ENCODE measurements at places on chromosomes 1 and 21.
A peak's percentile ranks its signal among the peaks of the same experiment; 100 is the strongest.

- DNase-seq: no peak
Measured at GRCh38 chr1:202616355-202616915, 93.8 kb downstream of the SYT2 start.

- no peak for DNase-seq
Measured at GRCh38 chr1:82517586-82517985, 716.9 kb downstream of the ADGRL2 start.

DNA sequence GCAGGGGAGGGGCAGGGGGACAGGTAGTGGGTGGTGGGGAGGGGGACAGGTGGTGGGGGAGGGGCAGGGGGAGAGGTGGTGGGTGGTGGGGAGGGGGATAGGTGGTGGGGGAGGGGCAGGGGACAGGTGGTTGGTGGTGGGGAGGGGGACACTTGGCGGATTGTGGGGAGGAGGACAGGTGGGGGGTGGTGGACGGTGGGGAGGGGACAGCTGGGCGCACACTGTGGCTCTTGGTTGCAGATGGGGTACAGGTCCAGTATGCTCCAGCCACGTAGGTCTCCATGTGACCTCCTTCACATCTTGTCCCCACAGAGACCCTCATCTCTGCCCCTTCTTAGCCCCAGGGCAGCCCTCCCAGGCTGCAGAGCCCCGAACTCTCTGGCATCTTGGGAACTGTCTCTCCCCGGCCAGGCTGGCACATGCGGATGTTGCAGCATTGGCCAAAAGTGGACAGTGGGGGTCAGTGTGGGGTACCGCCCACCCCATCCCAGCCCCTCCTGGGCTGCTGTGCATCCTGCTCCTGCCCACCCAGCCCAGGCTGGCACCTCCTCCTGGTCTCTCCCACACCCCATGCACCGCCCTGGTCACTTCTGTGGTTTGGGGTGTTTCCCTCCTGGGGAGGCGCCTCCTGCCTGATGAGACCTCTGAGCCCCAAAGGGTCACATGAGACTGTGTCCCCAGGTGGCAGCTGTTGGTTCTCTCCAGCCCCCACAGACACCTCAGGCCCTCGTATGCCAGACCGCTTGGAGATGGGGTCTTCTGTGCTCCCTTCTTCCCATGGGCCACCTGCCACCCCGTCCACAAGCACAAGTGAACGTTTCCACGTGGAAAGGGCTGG lies 7.6 kb upstream of the SLC19A1 start:
- no peak for DNase-seq

GRCh38 chr1:207440626-207441025 lies 13.5 kb upstream of the CR2 start:
- DNase-seq: no peak

DNA sequence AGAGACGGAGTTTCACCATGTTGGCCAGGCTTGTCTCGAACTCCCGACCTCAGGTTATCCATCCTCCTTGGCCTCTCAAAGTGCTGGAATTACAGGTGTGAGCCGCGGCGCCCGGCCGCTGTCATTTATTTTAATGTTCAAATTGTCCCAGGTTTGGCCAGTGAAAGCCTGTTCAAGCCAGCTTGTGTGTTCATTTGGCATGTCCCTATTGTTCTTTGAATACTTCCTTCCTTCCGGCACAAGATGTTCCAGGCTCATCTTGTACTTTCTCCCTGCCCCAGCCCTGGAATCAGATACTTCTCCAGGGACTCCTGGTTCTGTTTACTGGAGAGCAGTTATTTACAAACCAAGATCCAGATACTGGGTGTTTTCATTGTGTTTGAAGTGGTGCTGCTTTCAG lies 37.0 kb downstream of the ZBTB8B start:
- no peak for DNase-seq

DNA sequence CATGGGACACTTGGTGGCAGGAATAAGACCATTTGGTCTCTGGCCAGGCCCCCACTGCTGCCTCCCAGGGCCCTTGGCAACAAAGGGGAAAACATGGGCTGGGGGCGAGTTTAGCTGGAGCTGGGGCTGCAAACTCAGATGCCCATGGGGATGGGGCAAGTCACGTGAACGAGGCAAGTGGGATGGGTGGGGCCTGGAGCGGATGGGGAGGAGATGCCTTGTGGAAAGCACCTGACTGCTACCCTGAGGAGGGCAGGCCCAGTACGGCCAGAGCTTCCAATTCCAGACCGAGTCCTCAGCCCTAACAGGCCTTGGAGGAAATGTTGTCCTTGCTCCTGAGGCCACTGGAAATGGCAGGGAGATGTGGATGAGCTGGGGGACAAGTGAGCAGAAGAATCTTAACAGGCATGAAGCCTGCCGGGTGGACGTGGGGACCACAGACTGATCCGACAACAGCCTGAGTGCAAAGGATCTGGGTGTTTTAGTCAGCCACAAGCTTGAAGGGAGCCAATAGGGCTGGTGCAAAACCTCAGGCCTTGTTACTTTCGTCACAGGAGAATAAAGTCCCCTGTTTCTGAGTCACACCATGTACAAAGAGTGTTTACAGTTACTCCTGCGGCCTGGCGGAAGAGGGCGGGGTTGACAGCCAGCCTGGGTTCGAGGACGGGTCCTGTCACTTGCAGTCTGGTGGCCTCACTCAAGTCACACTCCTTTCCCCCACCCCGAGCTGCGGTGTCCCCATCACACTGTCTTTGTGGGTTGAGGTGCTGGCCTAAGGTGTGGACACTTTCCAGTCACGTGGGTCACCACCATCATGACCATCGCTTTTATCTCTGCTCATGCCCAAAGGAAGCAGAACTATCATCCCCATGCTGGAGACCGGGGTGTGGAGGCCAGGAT lies 19.1 kb downstream of the RUNX3 start:
- peak; percentile 42 for DNase-seq

Measured in LoVo (cell line).